Renal cortex interstitium (tissue), 15 donors: ENCODE measurements at places on chromosomes 11 and 22. TPM values are rescaled to one million over a fixed set of nuclear protein-coding genes. Genes with fewer than 3 reads are reported as not detected.

- no peak for DNase-seq
Observed at GRCh38 chr11:57873196-57873911, 111.8 kb downstream of the CTNND1 start.

DNA sequence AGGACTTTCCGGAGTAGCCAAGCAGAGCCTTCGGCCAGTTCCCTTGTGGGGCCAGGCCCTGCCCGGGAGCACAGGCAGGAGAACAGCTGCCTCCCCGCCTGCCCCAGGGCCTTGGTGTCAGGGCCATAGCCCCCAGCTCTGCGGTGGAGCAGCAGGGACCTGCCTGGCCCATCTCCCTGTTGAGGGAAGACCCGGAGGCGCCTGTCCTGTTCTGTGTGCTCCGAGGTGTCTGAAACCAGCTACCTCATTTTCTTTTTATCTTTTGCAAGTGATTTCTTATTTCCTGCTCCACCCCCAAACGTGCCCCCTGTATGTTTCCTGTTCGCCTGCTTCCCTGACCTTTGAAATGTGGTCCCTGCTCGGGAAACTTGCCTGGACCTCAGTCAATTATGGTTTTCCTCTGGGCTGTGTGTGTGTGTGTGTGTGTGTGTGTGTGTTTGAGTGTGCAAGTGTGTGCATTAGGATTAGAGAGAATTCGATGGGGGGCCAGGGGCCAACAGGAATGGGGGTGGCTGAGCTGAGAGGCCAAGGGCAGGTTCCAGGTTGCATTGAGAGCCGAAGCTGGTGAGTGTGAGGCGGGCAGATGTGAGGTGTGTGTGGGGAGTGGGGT, 19.1 kb downstream of the LRP5 start:
- DNase-seq = no peak

DNA sequence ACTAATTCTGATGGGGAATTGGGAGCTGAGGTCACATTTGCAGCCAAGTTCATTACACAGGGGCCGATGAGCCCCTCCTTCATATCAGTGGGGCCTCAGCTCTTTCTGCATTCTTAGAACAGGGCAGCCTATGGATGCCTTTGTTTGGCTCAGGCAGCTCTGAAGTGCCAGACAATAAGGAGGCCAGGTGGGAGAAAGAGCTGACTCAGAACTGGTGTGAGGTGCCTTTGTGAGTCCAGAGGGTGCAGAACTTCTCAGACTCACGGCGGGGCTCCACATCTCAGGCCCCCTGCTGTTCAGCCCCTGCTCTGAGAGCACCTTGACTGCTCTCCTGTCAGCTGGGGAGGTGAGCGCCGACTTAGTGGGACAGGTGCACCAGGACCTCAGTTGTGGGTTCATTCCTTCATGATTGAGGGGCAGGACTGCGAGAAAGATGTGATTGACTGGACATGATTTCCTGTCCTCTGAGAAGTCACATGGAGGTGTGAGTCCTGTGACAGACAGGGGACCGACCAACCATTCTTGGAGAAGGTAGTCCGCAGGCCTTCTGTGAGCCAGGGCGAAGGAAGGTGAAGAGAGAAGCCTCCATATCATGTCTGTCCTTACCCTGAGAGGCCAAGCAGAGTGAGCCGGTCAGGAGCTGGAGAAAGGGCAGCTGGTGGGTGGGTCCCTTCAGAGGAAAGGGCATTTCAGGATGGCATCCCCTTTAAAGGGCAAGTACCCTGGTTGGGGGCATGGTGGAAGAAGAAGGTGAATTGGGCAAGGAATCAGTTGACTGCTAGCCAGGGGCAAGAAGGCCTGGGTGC, 245.0 kb upstream of the TBCEL start:
- no peak for DNase-seq

The NRIP3 gene
- polyA plus RNA-seq = 1.1 TPM

GRCh38 chr22:50556703-50557102, 6.0 kb downstream of the SYCE3 start:
- DNase-seq = no peak

The FAM168A gene
- 44.5 TPM for polyA plus RNA-seq

The SPON1 gene
- 62.6 TPM for polyA plus RNA-seq

- DNase-seq = no peak
Observed at GRCh38 chr11:35056391-35057093, 82.4 kb upstream of the CD44 start.

GRCh38 chr22:49664891-49665290, 162.8 kb downstream of the BRD1 start:
- DNase-seq = no peak

- DNase-seq = no peak
Observed at GRCh38 chr11:21949763-21950413, 243.0 kb upstream of the ANO5 start.

The CPT1A gene
- 36.4 TPM for polyA plus RNA-seq

- DNase-seq = no peak
Observed at GRCh38 chr22:43824724-43825420, 12.8 kb upstream of the EFCAB6 start.

GRCh38 chr11:16392616-16393015, 36.3 kb upstream of the SOX6 start:
- no peak for DNase-seq

GRCh38 chr11:124748481-124749343, 3.3 kb downstream of the VSIG2 start:
- DNase-seq = no peak

DNA sequence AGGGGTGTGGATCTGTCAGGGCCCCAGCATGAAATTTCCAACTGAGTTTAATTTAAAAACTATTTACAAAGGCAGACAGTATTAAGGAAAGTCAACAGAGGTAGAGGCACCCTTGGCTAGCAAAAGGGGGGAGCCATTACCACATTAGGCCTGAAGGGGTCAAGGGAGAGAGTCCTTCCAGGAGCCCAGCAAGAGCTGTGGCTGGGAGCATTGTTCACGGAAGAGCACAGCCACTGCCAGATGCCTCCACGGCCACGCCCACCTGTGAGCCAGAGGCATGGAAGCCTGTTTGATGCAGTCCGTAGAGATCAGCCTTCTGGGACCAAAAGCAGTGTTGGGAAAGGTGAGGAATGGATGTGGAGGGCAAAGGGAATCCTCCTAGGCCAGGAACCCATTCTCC, 102.6 kb downstream of the GALNT18 start:
- no peak for DNase-seq

The OR4D6 gene
- not detected for polyA plus RNA-seq

GRCh38 chr22:23137905-23138561, 3.8 kb downstream of the RSPH14 start:
- DNase-seq = no peak

DNA sequence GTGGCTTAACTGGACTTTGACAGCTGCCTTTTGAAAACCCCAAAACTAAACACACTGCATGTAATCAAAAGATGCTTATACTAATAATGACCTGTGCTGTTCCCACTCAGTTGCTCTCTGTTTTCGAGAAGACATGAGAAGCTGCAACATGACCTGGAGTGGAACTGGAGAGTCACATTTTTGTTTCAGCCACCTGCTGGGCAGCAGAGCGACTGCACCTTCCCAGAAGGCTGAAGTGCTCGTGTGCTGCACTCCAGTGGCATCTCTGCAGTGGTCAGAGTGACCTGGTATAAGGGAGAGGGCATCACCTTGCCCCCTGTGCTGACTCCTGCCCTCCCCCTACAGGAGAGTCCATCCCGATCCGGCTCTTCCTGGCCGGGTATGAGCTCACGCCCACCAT, 8.6 kb downstream of the THYN1 start:
- DNase-seq = no peak

DNA sequence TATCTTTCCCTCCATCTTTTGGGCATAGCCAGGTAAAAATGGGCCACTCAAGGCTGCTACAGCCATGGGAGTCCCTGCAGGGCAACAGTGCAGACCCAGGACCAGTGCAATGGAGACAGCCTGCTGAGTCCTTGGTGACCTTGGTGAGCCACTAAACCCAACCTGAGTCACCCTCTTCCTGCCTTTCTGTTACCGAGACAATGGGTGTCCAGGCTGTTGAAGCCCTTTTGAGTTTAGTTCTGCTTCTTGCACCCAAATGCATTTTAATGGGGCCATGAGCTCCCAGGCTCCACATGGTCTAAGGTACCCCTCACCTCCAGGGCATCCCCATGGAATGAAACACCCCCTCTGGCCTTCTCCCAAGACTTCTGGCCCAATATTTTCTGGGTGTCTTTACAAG, 874 bp upstream of the PLAAT4 start:
- DNase-seq = no peak

The SMIM35 gene
- 0.21 TPM for polyA plus RNA-seq

DNA sequence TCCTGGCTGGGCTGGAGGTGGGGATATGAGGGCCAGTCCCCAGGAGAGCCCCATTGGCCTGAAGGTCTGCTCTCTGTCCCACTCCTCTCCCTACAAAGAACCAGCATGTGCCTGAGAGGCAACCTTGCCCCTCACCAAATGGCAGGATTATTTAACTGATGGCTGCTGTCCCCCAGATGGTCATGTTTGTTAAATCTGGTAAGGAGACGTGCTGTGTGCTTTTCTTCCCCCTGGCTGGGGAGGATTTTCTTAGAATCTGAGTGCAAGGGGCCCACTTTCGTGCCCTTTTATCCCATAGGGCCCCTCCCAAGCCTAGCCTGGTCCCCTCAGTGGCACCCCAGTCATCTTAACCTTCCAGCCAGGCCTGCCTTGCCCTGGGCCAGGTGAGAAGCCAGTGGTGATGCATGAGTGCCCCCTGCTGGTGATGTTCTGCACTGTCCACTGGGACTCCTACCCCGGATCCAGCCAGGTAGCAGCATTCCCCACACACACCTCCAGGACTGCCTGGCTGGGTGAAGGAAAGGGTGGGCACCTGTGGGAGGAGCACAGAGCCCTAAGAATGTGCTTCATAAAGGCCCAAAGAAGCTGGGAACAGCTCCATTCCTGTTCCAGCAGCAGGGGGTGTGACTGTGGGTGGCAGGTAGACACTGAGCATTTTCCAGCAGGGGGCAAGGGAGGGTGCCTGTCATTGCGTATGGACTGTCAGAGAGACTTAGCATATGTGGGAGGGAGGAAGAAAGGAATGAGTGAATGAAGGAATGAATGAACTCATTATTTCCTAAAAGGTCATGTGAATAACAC, 28.9 kb downstream of the MFNG start:
- DNase-seq = peak; percentile 51

The MS4A4A gene
- polyA plus RNA-seq = 8.0 TPM

DNA sequence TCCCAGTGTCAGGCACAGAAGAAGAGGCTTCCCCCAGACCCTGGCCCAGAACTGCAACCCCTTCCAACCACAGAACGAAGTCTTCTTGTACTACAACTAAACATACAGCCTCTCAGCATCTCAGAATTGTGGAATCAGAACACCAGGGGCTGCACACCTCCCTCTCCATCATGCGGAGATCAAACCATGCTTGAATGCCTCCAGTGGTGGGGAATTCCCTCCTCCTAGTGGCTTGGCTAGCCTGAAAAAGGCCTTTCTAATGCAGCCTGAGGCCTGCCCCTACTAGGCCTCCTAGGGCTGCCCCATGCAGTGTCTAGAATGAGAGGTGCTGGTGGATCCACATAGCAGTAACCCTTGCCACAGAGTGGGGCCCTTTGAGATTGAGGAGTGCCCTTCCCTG, 62.7 kb downstream of the WNT7B start:
- no peak for DNase-seq

- DNase-seq = no peak
Observed at GRCh38 chr11:75270896-75271418, 30.4 kb downstream of the TPBGL start.

The SOX6 gene
- 24.9 TPM for polyA plus RNA-seq

GRCh38 chr22:26273011-26273675, 103.9 kb downstream of the SEZ6L start:
- DNase-seq = no peak

- DNase-seq = no peak
Observed at GRCh38 chr11:78840623-78841022, 266.0 kb upstream of the NARS2 start.

DNA sequence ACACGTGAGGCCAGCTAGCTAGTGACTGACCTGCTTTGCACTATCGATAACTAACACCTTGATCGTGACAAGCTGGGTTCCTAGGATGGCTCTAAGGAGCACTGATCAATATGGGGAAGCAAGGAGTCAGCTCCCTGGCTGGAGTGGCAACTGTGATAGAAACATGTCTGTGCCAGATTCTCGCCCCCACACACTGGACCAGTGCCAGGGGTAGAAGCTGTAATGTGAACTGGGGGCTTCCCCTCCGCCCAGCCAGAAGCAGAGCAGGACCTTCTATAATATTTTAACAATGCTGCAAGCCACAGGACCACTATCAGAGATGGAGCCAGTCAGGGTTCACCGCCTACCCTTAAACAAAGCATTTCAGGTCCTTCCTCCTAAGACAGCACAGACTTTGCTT, 96.5 kb downstream of the DSCAML1 start:
- no peak for DNase-seq

GRCh38 chr11:3775736-3776406, 21.5 kb downstream of the NUP98 start:
- DNase-seq = no peak

DNA sequence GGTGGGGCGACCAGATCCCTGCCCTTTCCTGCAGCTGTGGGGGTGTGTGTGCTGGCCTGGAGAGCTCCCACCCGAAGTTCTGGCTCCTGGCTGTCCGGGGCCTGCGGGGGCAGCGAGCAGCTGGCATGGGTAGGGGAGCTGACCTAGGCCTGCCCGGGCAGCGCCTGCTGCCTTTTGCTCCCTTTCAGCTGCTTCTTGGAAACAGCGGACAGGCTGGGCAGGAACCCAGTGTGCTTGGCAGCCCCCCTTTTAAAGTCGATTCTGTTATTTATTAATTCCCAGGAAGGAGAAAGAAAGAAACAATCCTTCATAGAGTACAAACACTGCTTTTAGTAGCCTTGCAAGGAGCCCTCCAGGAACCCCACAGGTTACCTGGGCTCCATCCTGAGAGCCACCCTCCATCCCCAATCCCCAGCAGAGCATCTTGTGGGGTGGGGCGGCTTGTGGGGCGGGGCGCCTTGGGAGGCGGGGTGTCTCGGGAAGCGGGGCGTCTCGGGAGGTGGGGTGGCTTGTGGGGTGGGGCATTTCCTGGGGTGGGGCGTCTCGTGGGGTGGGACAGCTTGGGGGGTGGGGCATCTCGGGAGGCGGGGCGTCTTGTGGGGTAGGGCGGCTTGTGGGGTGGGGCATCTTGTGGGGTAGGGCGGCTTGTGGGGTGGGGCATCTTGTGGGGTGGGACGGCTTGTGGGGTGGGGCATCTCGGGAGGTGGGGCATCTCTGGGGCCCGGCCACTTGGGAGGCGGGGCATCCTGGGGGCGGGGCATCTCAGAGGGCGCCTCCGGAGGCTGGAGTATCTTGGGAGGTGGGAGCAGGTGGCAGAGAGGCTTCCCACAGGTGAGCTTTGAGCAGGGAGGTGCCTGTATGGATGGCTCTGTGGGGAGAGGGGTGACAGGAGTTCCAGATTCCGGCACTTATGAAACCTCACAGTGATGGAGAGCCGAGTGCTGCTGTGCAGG, 7.0 kb downstream of the CD81 start:
- no peak for DNase-seq

The BRSK2 gene
- polyA plus RNA-seq = 1.7 TPM

The SULT4A1 gene
- 3.2 TPM for polyA plus RNA-seq

The LGR4 gene
- polyA plus RNA-seq = 136 TPM

GRCh38 chr22:20980523-20980922, 1.6 kb upstream of the LZTR1 start:
- no peak for DNase-seq

The CELSR1 gene
- 31.0 TPM for polyA plus RNA-seq

The TPBGL gene
- polyA plus RNA-seq = 0.14 TPM

GRCh38 chr11:60925868-60926267, 1.6 kb downstream of the TMEM132A start:
- no peak for DNase-seq
